ENCODE measurements at places on chromosomes 6 and 20.

DNA sequence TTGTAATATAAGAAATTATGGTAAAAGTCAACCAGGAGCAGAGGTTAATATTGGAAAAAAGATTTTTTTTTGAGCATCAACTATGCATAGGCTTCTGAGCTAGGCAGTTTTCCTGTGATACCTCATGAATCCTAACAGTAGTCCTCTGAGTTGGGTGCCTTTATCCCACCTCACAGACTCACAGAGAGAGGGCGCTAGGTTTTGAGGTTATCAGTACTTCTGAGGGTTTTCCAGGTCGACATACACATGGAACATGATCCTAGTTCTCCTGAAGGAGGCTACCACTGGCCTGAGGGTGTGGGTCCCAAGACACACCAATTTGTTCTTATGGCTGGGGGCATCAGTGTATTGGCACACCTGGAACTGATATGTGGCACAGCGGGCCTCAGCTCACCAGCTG is 358.8 kb upstream of the JAG1 start:
- DNase-seq = no peak

GRCh38 chr6:37171201-37171969 is 1.4 kb downstream of the PIM1 start:
- peak; percentile 76 for DNase-seq

DNA sequence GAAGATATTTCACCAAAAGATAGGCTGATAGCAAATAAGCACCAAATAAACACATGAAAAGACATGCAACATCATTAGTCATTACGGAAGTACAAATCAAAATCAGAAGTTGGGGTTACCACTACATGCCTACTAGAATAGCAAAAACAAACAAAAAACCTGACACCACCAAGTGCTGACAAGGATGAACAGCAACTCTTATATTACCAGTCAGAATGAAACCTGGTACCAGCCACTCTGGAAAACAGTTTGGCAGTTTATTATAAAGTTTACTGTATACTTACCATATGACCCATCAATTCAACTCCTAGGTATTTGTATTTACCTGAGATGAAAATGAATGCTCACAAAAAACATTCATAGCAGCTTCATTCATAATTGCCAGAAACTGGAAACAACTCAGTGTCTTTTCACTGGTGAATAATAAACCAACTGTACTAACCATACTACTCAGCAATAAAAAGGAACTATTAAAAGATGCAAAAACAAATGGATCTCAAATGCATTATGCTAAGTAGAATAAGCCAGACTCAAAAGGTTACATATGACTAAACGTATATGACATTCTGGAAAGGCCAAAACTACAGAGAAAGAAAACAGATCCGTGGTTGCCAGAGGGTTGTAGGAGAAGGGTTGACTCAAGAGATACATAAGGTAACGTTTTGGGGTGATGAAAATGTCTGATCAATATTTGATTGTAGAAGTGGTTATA is 33.0 kb downstream of the NUP153 start:
- DNase-seq = no peak

GRCh38 chr20:48605364-48606171 is 222.2 kb downstream of the PREX1 start:
- DNase-seq = no peak

- no peak for DNase-seq
Observed at GRCh38 chr6:133644548-133644891, 244.4 kb upstream of the TCF21 start.

DNA sequence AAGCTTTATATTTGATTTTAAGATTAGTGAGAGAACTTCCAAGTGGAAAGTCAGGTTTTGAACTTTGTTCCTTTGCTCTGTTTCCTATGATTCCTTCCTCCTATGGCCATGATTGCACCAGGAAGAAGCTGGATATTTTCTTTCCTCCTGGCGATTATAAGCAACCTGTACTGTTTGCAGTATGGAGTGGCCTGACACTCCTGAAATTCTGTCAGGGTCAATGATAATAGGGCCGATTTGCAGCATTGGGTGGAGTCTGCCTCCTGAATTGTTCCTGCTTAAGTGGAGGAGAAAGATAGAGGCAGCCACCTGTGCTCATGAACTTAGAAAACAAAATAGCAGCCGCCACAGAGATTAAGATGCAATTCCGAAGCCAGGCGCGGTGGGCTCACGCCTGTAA is 9.8 kb upstream of the FAM217A start:
- DNase-seq = no peak

DNA sequence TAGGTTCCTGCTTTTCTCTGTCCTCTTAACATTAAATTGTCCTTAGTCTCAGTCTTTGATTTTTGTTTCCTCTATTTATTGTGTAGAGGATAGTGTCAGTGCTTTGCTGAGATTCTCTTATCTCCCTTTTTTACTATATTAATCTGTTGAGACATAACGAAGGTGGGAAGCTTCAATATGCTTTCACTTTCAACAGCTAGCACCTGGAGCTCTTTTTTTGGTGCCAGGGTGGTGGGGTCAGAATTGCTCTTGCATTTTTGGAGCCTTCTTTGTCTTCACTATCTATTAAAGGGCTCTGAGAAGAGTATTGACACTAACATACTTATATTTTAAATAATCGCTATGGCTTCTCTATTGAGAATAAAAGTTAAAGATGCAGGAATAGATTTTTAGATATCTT is 97.1 kb upstream of the EPHA7 start:
- DNase-seq = peak; percentile 33

Measured in OCI-M1 (cell line).